ENCODE measurements at places on chromosomes 11 and 22.

GRCh38 chr22:25014896-25015755, 62.6 kb downstream of the KIAA1671 start:
- no peak for DNase-seq

DNA sequence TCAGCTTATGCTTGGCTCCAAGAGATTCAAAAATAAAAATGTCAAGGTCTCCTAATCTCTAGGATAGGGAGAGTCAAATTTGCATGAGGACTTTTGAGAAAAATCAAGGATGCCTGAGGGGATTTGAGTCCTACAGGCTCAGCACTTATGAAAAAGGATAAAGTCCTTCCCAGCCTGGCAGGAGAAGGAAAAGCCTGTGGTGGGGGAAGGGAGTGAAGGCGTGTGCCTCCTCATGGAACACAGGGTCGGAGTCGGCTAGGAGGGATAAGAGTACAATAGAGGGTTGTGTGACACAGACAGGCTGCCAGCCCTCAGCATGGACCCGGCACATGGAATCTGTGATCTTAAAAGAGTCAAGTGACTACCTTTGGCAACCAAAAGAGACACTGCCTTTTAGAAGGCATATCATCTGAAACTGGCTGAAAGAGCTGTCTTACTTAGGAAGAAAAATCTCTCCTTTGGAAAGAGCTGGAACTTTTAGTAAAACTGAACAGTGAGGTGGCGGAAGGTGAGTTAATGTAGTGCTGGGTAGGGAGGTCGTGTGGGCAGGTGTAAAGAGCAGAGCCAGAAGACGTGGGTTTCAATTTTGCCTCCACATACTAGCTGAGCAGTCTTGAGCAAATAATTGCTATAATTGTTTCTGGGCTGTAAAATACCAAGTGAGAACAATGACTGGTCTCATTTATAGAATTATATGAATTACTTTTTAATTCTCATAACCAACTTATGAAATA, 58.8 kb upstream of the RDX start:
- no peak for DNase-seq

- DNase-seq: no peak
Observed at GRCh38 chr22:44430716-44431115, 67.3 kb downstream of the RTL6 start.

- no peak for DNase-seq
Observed at GRCh38 chr11:125960771-125961170, 14.9 kb downstream of the VSIG10L2 start.

- DNase-seq: peak; percentile 83
Observed at GRCh38 chr11:67438158-67438902, 848 bp upstream of the PTPRCAP start.

GRCh38 chr11:126834149-126834548, 166.4 kb downstream of the KIRREL3 start:
- DNase-seq: no peak

- DNase-seq: no peak
Observed at GRCh38 chr22:20771918-20772625, 1.8 kb upstream of the SERPIND1 start.

DNA sequence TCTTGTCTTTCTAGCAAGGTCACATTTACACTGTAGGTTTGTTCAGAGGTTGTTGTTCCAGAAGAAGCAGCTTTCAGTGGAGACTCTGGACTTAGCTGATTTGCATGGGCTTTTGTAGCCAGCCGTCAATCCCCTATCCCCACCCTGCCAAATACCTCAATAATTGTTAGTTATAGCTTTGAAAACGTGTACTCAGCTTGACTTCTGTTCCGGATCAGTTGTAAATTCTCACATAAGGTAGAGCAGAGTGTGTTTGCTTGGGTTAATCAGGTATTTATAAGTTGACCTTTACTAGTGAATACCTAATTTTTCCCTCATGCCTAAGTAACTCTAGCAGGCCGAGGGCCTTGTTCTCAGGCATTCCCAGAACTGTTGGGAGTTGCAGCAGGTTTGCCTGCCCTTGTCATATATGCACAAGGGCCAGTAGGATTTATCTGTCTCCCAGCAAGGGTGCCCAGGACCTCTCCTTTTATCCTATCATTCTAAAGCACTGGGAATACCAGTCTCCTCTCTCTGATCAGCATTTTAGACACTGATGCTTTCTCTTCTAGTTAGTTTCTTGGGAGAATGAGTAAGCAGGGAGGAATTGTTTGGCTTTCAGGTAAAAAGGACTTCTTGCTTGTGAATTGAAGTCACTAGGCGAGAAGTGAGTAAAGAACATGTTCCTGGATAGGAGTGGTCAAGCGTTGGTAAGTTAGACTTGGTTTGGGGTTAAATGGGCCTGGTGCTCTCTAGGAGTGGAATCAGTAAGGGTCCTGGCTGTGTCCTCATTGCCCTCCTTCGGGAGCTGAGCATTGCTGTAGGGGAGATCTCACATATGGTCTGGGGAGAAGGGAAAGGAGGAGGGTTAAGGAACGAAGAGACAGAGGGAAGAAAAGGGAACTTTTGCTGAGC, 22.1 kb downstream of the STIM1 start:
- DNase-seq: no peak

GRCh38 chr22:40499209-40499623, 128.8 kb downstream of the SGSM3 start:
- DNase-seq: no peak

DNA sequence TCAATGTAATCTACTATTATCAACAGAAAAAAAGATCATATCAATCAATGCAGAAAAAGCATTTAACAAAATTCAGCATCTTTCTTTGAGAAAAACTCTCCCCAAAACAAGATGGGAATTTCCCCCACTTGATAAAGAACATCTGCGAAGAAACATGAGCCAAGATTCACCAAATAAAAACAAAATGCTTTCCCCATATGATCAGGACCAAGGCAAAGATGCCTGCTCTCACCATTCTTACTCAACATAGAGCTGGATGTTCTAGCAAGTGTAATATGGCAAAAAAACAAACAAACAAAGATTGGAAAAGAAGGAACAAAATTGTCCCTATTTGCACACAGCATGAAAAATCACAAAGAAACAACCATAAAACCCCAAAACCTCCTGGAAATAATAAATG, 23.4 kb downstream of the SHANK2 start:
- no peak for DNase-seq

DNA sequence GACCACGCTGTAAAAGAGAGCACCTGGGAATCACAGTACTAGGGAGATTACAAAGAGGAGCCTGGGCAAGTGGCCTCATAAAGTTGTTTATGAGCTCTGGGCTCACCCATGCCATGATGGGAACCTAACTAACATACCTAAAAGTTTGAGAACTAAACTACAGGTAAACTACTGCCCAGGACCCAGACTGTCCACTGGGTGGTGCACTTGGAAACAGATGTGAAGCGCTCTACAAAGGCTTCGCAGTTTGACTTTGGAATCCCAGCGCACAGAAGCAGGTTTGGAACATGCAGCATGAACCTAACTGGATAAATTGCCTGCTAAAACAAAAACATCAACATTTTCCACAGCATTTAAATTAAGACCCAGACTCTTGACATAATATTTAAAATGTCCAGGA, 418.6 kb downstream of the FAM181B start:
- no peak for DNase-seq

DNA sequence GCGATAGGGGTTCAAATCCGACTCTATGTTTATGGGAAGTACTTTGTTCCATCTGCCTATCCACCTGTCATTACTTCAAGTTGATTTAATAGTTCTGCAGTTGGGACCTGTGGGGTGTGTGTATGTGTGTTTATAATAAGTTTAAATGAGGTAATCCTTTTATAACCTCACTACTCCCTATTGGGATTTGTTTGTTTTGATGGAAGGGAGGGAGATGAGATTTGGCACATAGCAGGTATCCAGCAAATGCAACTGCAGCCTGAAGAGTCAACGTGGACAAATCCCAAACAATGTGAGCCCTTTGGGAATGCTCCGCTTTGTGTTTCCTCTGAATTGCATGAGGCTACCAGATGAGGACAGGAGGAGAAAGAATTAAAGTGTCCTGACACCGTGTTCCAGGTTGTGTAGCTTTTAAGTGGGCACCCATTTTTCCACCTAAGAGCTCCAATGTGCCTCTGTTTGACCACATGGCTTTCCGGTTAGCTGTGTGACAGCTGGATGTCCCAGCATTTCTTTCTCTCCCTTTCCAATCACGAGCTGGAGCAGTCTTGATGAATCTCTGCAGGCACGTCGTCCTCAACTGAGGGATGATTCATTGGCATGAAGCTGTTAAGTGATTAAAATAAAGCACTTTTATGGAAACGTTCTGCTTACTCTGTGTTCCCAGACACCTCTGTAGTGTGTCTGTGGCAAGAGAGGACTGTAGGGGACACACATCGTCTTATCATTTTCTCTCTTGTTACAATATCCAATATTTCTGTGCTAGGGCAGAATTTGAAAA, 610.7 kb downstream of the NTM start:
- no peak for DNase-seq

DNA sequence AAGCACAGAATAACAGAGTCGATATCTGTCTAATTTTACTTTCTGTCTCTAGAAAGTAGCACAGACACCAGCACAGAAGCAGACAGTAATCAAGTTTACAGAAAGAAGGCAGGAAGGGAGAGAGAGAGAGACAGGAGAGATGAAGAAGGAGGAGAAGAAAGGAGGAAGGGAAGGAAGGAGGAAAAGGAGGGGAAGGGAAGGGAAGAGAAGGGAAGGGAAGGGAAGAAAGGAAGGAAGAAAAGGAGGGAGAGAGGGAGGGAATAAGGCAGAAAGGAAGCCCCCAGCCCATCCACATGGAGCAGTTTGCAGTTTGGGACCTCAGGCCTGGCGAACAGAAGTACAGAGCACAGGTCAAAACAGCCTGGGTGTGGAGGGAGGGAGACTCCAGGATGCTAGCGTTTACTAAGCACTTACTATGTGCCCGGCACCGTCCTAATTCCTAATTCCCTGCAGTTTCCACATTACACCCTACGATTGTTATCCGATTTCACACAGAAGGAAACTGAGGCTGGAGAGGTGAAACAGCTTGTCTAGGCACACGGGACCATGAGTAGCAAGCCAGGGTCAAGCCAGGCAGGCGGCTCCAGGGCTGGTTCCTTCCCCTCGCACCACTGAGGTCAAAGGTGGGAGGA, 46.0 kb upstream of the WNT7B start:
- DNase-seq: no peak

DNA sequence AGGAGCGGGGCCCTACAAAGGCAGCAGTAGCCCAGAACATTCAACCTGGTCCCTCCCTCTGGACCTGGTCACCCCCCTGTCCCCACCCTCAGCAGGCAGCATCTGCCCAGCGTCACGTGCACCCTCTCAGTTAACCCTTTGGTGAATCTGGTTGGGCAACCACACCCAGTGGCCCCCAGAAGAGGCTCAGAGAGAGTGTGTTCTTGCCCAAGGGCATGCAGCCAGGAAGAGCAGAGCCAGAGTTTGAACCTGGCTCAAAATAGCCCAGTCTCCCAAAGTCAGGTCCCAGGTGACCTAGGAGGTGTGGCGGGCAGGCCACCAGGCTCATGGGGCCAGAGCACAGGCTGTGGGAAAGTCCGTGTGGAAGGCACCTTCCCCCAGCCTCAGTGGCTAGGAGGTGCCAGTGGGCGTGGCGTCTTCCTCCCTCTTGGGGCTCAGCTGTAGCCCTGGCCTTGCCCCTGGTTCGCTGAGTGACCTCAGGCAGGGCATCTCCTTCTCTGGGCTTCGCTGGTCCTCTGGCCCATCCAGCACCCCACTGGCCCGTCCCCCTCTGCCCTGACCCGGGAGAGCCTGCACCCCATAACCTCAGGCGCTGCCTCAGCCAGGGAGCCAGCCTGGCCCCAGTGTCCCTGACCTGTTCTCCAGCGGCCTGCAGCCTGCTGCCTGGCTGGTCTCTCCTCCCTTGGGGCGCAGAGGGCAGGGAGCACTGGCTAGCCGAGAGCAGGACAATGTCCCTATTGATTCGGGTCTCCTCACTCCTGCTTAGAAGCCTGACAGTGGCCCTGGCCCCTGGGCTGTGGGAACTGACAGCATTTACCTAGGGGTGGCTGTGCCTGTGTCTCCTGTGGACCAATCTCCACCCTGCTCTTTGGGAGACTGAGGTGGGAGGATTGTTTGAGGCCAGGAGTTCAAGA, 7.0 kb downstream of the ALDH3B1 start:
- no peak for DNase-seq

All from activated naive CD4-positive, alpha-beta T cell treated with Interleukin-2 at 50 U/mL for 16 hours (primary cell).